GM23248 (cell line): ENCODE measurements at places on chromosomes 3 and 15. TPM values are rescaled to one million over a fixed set of nuclear protein-coding genes. Genes with fewer than 3 reads are reported as not detected.

DNA sequence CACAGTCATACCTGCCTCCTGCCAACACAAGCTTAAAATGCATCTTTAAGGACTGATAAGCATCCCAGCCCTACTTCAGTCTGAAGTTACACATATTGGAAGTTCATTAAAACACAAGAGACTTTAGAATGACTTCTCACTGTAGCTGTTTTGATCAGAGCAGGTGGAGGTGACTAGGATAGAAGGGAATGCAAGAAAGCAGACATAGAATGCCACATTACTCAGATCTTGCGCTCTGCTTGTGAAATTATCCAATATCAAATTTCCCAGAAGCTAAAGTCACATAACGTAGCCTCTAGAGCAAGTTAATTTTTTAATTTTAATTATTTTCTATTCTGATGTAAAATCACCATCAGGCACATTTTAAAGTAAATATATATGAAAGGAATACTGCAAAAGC lies 306.5 kb downstream of the PLOD2 start:
- H3K4me1 ChIP-seq = no peaks in the 10 kb centered on the region
- H3K4me3 ChIP-seq = no peak overlapping the region
- DNase-seq = no peak
- H3K36me3 ChIP-seq = no peaks in the 10 kb centered on the region

DNA sequence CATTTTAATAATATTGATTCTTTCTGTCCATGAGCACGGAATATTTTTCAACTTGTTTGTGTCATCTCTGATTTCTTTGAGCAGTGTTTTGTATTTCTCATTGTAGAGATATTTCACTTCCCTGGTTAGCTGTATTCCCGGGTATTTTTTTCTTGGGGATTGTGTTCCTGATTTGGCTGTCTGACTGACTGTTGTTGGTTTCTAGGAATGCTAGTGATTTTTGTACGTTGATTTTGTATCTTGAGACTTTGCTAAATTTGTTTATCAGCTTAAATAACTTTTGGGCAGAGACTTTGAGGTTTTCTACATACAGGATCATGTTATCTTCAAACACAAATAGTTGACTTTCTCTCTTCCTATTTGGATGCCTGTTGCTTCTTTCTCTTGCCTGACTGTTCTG lies 418.8 kb upstream of the ALCAM start:
- 0 out of 2 replicates have a peak, but pooled peaks cover 6% of the 10 kb centered on the region for H3K27me3 ChIP-seq
- H3K4me3 ChIP-seq = no peak overlapping the region

The MYZAP gene
- not detected in 2 replicates for total RNA-seq

DNA sequence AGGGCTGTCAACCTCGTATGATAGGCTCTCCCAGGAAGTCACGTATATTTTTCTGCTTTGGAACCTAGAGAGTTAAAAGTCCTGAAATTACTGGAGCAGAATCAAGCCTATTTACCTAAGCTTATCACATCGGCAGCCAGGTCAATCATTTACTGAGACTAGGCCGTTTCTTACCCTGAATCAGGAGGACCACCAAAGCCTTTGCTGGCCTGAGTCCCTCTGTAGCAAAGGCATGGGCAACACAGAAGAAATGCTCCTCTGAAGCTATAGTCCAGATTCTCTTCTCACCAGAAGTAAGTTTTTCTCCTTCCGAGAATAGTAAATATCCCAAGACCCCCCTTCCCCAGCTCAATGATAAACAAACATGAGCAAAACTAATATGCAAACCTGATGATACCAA lies 125.9 kb upstream of the PHLDB2 start:
- H3K36me3 ChIP-seq = no peaks in the 10 kb centered on the region
- H3K4me1 ChIP-seq = peaks cover 54% of the 10 kb centered on the region
- no peaks in the 10 kb centered on the region for H3K27me3 ChIP-seq
- no peak for DNase-seq
- no peak overlapping the region for H3K27ac ChIP-seq

The ACAN gene
- total RNA-seq = not detected in 2 replicates

- H3K27ac ChIP-seq = peak overlapping the region; percentile 7; the same call in 1 of the 2 replicates
- H3K4me3 ChIP-seq = peak overlapping the region; percentile 35
- H3K36me3 ChIP-seq = no peaks in the 10 kb centered on the region
- DNase-seq = peak; percentile 72
Measured at GRCh38 chr15:66931768-66932633, 133.4 kb upstream of the SMAD3 start.

- H3K27me3 ChIP-seq = no peaks in the 10 kb centered on the region
- no peak for DNase-seq
- no peaks in the 10 kb centered on the region for H3K36me3 ChIP-seq
- H3K4me1 ChIP-seq = no peaks in the 10 kb centered on the region
Measured at GRCh38 chr3:129539206-129539605, 3.8 kb upstream of the H1-8 start.

DNA sequence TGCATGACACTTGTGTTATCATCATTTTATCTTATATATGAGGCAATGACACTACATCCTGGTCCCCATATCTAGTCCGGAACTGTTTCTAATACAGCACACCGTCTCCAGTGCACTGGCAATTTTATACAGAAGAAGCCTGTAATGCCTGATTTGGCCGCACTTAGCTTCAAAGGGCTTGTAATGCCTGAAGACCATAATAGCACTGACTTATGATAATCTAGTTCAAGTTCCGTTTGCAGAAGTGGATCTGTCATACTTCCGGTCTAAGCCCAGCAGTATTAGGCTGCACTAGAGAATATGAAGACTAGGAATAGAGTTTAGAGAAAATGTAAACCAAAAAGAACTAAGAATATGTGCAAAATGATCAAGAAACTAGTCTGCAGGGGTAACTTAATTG lies 1.3 kb downstream of the BNIP2 start:
- H3K27me3 ChIP-seq = no peaks in the 10 kb centered on the region
- DNase-seq = peak; percentile 77
- H3K4me1 ChIP-seq = peaks cover 29% of the 10 kb centered on the region
- peak overlapping the region; percentile 98 for H3K4me3 ChIP-seq
- H3K27ac ChIP-seq = peak overlapping the region; percentile 99
- peaks cover 10% of the 10 kb centered on the region; the same call in 1 of the 2 replicates for H3K36me3 ChIP-seq

DNA sequence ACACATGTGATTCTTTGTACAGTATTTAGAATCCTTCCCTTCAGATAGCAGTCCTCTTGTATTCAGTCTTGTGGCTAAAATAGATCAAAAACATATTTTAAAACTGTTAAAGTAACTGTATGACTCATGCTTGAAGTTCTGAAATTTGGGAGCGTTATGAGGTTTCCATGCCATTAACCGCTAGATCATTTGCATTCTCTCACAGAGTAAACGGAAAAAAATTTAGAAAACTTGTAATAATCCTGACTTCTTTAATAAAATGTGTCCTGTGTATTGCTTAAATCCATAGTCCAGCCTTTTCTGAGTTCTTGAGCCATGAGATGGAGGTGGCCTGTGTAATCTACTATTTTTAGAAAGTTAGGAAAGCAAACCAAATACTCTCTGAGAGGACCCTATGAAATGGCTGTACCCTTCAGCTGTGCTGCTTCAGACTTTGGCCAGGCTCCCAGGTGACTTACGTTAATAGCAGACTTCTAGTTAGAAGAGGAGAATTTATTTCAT lies 33.8 kb downstream of the MBNL1 start:
- H3K4me3 ChIP-seq = peak overlapping the region; percentile 67
- peak; percentile 95 for DNase-seq
- H3K36me3 ChIP-seq = peaks cover 13% of the 10 kb centered on the region
- H3K27ac ChIP-seq = peak overlapping the region; percentile 94
- peaks cover 86% of the 10 kb centered on the region for H3K4me1 ChIP-seq

The ST6GAL1 gene
- not detected in 2 replicates for total RNA-seq

GRCh38 chr3:99915906-99916432 lies 98.3 kb downstream of the CMSS1 start:
- H3K27ac ChIP-seq = no peak overlapping the region
- no peaks in the 10 kb centered on the region for H3K27me3 ChIP-seq
- DNase-seq = no peak

The GPR15 gene
- not detected in 2 replicates for total RNA-seq

- H3K27ac ChIP-seq = no peak overlapping the region
- H3K36me3 ChIP-seq = no peaks in the 10 kb centered on the region
- H3K4me3 ChIP-seq = no peak overlapping the region
- no peaks in the 10 kb centered on the region for H3K4me1 ChIP-seq
Measured at GRCh38 chr15:77616072-77616471, 16.6 kb downstream of the LINGO1 start.

- no peak overlapping the region for H3K4me3 ChIP-seq
- H3K27me3 ChIP-seq = no peaks in the 10 kb centered on the region
- H3K4me1 ChIP-seq = no peaks in the 10 kb centered on the region
Measured at GRCh38 chr15:100235030-100235617, 106.7 kb downstream of the ADAMTS17 start.

- H3K4me1 ChIP-seq = no peaks in the 10 kb centered on the region
- no peak overlapping the region for H3K27ac ChIP-seq
- peaks cover 2% of the 10 kb centered on the region for H3K27me3 ChIP-seq
- no peak for DNase-seq
- H3K4me3 ChIP-seq = no peak overlapping the region
Measured at GRCh38 chr3:53744351-53744750, 101.9 kb downstream of the CHDH start.

- DNase-seq = peak; percentile 90
- H3K27ac ChIP-seq = peak overlapping the region; percentile 79
- H3K4me3 ChIP-seq = no peak overlapping the region; the same call in 1 of the 2 replicates
- H3K4me1 ChIP-seq = peaks cover 33% of the 10 kb centered on the region
- no peaks in the 10 kb centered on the region for H3K27me3 ChIP-seq
Measured at GRCh38 chr3:195197765-195198425, 73.1 kb downstream of the XXYLT1 start.

The KLHL40 gene
- total RNA-seq = not detected in 2 replicates

GRCh38 chr3:129518581-129518980 lies 9.9 kb upstream of the RHO start:
- H3K4me3 ChIP-seq = no peak overlapping the region
- no peaks in the 10 kb centered on the region for H3K36me3 ChIP-seq
- H3K27me3 ChIP-seq = no peaks in the 10 kb centered on the region
- H3K27ac ChIP-seq = no peak overlapping the region
- no peak for DNase-seq
- H3K4me1 ChIP-seq = no peaks in the 10 kb centered on the region

DNA sequence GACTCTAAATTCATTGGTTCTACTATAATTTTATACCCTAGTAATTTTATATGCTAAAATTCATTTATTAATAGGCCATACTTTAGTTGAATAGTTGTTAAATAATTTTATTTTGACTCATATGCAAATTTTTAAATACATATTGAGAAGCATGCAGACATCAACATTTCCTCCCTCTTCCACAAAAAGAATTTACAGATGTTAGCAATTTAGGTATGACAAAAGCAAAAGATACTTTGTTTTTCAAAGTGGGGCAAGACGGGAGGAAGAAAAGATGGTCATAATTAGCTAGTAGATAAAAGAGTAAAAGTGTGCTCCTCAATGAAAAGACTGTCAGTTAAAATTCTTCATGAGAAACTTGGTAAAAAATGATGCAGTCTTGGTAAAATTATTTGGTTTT lies 148.9 kb upstream of the TSPAN3 start:
- no peak overlapping the region for H3K4me3 ChIP-seq
- H3K4me1 ChIP-seq = peaks cover 21% of the 10 kb centered on the region
- no peaks in the 10 kb centered on the region for H3K27me3 ChIP-seq
